ENCODE measurements at places on chromosomes 11 and 22.

DNA sequence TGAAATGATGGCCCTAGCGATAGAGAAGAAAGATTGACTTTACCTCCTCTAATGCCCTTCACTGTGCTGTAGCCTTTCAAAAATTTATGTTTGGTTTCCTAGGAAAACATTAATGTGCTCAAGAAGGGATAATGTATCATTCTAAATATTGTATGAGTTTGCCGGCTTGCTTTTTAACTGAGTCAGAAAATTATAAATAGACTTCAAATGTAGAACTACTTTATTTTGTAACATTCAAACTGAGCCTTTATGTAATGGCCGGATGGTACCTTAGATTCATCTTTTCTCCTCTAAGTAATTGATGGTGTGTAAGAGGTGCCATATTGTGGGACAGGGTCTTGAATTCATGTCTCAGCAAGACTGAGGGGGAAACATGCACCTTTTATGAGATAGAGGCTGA, 57.7 kb downstream of the BID start:
- DNase-seq: no peak

DNA sequence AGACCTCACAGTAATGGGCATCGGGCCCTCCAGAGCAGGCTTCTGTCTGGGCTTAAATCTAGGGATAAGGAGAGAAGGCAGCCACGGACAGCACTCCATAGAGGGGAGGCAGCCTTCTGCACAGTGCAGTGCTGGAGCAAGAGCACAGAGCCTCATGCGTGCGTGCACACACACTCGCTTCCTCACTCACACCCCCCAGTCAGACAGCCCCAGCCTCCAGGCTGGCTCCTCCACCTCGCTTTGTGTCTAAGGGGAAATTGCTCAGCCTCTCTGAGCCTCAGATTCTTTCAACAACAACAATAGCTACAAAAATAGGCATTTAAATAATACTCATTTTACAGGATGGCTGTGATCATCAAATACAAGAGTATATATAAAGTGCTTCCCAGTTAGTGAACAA, 26.7 kb upstream of the ETS1 start:
- DNase-seq: no peak

DNA sequence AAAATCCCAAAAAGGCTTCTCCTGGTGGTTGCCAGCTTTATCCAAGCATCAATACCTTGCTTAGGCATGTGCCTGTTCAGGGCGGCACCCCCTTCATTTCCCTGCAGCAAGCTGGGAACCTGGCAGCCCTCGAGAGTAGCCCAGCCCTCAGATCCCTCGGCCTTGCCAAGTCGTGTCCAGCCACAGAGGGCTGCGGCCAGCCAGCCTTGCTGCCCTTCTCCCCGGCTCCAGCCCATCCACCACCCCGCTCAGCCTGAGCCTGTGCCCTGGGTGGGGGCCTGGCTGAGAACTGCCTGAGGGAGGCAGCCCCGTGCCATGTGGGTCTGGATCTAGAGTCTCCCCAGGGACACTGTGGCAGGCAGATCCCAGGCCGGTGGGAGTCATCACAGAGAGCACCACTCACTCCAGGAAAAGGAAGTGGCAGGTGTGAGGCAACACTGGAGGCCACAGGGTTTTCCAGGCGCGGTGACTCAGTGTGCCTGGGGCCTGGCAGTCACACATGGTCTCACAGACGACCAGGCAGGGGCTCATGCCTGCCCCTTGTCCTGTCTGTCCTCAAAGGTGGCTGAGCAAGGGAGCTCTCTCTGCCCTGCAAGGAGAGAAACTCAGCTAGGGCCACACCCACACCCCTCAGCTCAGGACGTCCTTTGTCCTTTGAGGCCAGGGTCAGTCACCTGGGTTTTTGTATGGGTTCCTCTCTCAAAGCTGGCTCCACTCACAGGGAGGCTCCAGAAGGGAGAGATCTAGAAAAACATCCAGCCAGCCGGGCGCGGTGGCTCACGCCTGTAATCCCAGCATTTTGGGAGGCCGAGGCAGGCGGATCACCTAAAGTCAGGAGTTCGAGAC, 12.2 kb upstream of the CDC42BPG start:
- peak; percentile 78 for DNase-seq

DNA sequence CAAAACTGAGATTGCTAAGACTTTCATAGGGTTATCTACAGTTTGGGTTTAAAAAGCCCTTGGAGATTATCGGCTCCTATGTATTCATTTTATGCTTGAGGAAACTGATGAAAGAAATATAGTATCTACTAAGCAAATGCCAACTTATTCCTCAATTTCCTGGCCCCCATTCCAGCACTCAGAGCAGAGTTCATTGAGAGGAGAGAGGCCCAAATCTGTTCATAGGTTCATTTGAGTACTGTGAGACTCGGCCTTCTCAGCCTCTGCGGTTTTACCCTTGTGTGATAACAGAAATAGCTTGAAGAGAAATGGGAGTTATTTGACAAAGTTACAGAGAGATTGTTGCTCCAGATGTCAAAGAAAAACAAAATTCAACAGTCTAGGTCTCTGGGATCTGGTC, 226.7 kb upstream of the ARHGAP42 start:
- DNase-seq: no peak

DNA sequence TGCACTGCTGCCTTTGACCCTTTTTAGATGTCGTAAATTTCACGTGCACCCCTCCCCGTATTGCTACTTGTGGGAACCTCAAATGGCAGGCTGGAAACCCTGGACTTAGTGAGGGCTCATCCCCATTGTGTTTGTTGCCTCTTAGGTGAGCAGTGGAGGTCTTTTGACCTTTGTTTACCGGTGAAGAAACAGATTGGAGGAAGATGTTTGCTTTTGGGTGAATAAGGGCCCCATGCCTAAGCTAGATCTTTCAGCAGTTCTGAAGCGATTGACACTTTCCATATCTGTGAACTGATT, 782 bp downstream of the SMARCB1 start:
- no peak for DNase-seq

DNA sequence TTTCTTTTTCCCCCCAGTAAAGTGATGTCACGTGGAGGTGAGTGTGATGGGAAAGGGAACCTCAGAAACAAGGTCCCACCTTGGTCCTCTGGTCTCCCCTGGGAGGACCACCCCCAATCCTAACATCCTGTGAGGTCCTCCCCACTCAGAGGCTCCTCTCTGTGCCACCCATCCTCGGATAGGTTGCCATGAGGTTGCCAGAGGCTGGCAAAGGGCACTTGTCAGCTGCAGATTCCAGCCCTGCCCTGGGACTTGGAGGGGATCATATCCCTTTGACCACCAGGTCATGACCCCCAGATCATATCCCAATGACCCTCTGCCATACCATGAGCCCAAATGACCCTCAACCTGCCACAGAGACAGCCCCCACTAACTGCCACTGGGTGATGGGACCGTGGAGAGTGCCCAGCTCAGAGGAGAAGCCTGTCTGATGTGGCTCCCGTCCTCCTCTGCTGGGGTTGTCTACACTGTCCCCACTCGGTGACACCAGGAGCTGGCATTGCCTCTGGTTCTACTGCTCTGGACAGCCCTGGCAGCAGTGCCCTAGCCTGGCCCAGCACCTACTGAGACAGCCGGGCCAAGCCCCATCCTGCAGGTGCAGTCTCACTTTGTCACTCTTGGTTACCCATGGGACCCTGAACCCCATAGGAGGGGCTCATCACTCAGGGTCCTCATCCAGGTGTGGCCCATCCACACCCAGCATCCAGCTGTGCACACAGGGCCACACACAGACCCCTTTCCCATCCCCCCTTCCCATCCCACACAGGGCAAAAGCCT, 90.2 kb upstream of the KCNQ1OT1 start:
- DNase-seq: peak; percentile 72

DNA sequence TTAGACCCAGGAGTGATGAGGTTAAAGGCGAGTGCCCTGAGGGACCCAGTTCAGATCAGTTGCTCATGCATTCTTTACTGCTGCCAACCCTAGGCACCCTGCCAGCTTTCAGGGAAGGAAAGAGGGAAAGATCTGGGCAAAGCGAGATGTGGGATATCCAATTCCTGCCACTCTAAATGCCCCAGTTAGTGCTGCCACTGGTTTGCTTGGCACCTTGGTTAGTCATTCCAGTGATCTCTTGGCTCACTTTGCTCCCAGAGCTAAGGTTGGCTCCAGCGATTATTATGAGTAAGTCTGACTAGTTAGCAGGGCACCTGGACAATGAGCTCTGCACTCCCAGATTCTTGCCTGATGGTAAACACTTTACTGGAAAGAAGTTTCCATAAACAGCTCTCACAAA, 85.0 kb downstream of the INSC start:
- DNase-seq: no peak

- DNase-seq: no peak
Measured at GRCh38 chr11:128311742-128312719, 275.3 kb downstream of the ETS1 start.

DNA sequence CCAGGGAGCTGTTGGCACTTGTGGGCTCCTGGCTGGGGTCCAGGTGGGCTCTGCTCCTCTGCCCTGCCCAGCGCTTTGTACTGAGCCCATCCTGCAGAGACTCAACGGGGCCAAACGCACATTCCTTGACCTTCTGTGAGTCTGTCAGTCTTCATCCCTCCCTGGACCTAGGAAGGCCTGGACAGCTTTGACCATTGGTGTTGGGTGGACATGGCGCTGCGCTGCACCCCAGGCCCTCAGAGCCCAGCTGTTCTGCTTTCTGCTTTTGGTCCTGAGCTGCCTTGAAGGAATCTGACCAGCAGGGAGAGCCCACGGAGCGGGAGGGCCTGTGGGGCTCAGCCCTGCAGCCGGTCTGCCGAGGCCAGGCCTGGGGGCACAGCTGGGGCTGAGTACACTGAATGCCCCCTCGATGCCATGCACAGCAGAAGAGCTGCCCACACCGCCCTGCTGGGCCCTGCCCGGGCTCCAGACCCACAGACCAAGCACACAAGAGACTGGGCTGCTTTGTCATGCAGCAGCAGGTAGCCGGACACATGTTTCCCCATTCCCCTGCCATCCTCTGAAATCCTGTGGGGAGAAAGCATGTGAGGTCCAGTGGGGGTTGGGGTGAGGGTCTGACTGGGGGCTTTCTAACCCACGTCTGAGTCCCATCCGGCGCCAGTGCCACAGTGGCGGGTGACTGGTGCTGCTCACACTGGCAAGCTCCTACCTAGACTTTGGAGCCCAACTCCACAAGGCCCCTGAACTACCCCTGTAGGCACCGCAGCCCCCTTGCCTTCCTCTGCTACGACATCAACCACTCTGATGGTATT, 24.1 kb upstream of the CCDC188 start:
- no peak for DNase-seq

- no peak for DNase-seq
Measured at GRCh38 chr11:102853956-102854355, 10.5 kb upstream of the MMP3 start.

DNA sequence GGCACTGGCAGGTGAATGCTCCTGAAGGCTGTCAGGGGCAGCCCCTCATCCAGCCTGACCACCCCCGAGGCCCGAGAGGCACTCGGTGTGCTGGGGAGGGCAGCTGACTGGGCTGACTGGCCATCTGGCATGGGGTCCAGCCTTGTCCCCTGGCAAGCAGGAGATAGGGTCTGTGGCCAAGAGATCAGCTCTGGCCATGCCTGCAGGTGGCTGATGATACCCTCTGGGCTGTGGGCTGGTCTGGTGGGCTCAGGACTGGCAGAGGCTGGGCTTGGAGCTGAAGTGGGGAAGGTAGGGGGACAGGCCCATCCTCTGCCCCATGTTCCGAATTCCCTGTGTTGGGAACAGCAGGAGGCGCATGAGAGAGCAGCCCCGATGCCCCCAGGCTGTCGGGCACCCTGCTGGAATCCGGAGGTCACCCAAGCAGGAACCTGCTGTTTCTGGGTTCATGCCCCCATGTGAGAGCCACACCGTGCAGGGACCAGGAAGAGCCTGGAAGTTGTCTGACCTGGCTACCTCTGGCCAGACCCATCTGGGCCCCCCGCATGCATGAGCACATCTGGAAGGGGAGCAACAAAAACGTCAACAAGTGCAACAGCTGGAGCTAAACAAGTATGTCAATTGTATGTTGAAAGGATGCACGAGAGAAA, 527.0 kb downstream of the TBC1D22A start:
- no peak for DNase-seq

- no peak for DNase-seq
Measured at GRCh38 chr11:64156235-64157011, 9.5 kb downstream of the MACROD1 start.

GRCh38 chr22:20403779-20404140, 9.8 kb downstream of the ZNF74 start:
- no peak for DNase-seq

GRCh38 chr22:32073262-32073661, 30.2 kb downstream of the SLC5A1 start:
- no peak for DNase-seq

GRCh38 chr11:1946812-1947484, at the start of gene MRPL23:
MRPL23 (plus strand) TSS chr11:1947332; CDS start chr11:1947363, 31 bp downstream.
- peak; percentile 20 for DNase-seq
